ENCODE measurements at places on chromosomes 6 and 20. TPM values are rescaled to one million over a fixed set of nuclear protein-coding genes. Genes with fewer than 3 reads are reported as not detected.

- peak; percentile 23 for DNase-seq
These were observed 126.1 kb upstream of the RPS6KA2 start for GRCh38 chr6:166752928-166753721.

- DNase-seq = peak; percentile 9
These were observed 54.8 kb upstream of the MBOAT1 start for GRCh38 chr6:20266851-20267608.

- DNase-seq = peak; percentile 71
These were observed 99.3 kb upstream of the MRPS10 start for GRCh38 chr6:42316981-42317380.

DNA sequence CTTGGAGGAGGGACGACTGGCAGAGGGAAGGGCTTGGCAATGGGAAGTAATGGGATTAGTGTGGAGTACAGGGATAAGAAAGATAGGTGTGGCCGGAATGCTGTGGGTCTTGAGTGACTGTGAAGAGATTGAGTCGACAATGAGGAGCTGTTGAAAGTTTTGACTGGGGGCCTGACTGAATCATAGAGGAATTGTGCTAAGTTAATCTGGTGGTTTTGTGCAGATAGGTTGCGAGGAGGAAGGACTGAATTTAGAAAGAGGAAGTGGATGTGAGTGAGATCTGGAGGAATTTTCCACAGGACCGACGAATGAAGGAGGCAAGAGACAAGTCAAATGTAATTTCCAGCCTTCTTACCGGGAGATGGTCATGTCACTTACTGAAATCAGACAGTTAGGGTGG is 143.9 kb upstream of the RALGAPA2 start:
- no peak for DNase-seq

DNA sequence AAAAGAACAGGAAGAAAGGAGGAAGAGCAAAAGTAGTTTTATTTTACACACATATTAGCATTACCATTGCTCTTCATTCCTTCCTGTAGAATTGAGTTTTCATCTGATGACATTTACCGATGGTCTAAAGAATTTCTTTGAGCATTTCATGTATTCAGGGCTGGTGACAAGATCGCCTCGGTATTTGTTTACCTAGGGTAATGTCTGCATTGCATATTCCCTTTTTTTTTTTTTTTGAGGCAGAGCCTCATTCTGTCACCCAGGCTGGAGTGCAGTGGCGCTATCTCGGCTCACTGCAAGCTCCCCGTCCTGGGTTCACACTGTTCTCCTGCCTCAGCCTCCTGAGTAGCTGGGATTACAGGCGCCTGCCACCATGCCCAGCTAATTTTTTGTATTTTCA is 19.3 kb downstream of the RAB22A start:
- DNase-seq = peak; percentile 6

The PXDC1 gene
- 52.7 TPM for total RNA-seq

GRCh38 chr6:5559651-5560050 is 298.3 kb downstream of the FARS2 start:
- no peak for DNase-seq

DNA sequence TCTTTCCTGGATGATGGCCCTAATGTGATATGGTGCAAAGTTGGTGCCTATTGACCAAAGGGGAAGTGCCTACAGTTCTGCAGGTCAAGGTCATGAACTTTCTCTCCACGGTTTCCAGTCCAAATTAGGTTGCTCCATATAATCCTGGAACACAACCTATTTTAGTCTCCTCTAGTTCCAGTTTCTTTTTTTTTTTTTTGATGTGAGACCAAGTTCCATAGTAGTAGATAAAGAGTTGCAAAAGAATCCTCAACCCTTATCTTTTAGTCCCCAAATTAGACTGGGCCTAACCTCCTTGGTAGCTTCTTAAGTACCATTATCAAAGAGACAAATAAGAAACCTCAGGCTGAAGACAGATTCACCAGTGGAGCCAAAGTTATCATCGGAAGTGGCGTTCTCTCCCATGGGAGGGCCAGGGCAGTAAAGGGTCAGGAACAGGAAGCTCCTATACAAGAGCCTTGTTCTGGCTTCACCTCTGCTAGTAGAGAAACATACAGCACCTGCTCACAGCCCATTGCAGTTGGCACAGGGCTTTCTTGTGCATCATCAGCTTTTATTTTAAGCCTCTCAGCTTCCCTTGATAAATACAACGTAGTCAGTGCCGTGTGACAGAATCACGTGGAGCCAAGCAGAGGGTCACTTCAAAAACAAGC is 132.2 kb upstream of the RREB1 start:
- DNase-seq = no peak

DNA sequence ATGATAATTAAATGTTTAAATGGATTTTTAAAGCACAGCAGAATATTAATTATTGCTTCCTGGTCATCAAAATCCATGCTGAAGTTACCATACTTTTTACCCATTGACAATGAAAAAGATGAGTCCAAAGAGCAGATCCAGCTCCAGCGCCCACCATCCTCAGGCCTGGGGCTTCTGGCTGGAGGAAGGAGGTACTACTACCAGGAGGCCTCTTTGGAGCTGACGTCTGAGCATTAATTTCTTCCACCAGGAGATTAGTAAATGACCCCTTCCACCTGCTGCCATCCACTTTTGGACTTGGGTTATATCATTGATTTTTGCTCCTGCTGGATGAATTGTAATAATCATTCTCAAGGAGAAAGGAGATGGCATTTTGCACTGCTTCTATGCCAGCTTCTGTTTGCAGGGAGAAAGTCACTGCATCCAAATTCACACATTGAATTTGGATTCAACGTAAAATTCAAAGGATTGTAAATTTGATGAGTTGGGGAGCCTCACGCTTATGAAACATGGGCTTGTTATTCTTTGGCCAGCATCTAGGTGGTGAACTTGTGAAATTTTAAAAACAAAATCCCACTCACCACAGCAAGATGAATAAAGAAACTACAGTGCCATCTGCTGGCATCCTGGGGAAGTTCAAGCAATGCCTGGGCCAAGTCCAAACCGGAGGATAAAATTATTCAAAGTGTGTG is 121.8 kb downstream of the SASH1 start:
- DNase-seq = peak; percentile 59

The ANGPT4 gene
- total RNA-seq = under 0.01 TPM

The NKAIN4 gene
- not detected for total RNA-seq

- DNase-seq = no peak
These were observed 358.3 kb upstream of the SULF2 start for GRCh38 chr20:48143435-48144081.

The ZNF311 gene
- total RNA-seq = 3.6 TPM

The FOXA2 gene
- total RNA-seq = not detected

GRCh38 chr6:107823047-107823557 is 1.0 kb downstream of the SCML4 start:
- DNase-seq = no peak

DNA sequence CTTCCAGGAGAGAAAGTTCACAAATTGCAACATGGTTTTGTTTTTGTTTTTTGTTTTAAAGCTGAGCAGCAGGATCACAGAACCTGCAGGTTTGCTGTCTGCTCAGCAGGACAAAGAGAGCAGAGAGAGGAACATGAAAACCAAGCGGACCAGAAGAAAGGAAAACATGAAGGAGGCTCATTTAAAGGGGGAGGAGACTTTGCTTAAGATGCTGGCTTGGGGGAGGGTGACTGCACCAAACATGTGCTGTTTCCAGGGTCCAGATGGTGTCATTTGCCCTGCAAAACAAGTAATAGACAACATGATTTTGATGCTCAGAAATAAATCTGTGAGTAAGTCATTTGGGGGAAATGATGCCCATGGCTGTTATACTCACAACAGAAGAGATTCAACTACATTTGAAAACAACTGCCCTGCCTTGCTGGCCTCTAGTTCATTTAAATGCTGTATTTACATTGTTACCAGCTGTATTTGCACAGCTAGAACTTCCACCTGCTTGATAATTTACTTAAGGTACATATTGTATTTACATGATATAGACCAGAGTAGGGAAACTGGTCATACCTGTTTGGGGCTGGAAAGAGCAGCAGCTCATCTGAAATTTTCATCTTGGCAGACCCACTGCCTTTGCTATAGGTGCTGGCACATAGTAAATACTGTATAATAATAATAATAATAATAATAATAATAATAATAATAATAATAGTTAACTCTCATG is 32.2 kb upstream of the CHD6 start:
- no peak for DNase-seq

The SMLR1 gene
- total RNA-seq = not detected

DNA sequence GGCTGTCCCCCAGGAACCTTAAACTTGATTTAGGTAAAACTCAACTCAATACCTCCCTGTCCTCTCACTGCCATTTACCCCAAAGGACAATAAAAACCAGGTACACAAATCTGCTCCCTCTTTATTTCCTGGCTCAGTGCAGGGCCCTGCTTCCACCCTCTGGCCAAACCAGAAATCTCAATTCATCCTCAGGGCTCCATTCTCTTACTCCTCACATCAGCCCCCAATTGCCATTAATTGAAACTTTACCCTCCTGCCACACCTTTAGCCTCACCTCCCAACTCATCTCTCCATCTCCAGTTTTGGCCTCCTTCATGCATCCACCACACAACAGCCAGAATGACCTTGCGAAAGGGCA is 10.5 kb downstream of the ZBTB2 start:
- DNase-seq = no peak

The SLC22A3 gene
- total RNA-seq = 0.26 TPM

GRCh38 chr6:73542891-73543290 is 22.1 kb upstream of the EEF1A1 start:
- no peak for DNase-seq

- DNase-seq = no peak
These were observed 2.6 kb upstream of the IYD start for GRCh38 chr6:150366118-150366778.

DNA sequence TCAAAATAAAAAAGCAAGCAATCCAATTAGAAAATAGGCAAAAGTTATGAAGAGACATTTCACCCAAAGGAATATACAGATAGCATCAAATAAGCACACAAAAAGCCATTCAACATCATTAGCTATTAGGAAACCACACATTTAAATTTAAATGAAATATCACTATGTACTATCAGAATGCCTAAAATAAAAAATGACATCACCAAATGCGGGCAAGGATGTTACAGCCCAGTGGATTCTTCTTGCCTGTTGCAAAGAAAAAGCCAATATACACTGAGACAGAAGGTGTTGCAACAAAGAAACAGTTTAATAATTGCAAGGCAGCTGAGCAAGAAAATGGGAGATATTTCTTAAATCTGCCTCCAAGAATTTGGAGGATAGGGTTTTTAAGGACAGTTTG is 31.0 kb upstream of the MBOAT1 start:
- no peak for DNase-seq

DNA sequence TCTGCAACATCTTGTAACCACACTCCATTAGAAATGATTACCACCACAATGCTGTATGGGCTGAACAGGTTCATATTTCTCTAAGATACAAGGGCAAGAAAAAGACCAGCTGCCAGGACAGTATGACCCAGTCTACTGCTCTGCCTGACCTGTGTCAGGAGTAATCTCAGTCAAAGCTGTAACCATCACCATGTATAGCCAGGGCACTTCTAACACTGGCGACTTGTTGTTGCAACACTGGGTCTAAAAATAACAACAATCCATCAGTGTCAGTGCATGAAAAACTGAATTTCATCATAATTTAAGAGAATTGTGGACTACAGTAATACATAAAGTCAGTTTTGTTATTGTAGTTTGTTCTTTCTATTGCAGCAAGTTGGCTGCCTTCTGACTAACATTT is 738.6 kb upstream of the ADGRB3 start:
- DNase-seq = peak; percentile 6

The SSTR4 gene
- not detected for total RNA-seq

DNA sequence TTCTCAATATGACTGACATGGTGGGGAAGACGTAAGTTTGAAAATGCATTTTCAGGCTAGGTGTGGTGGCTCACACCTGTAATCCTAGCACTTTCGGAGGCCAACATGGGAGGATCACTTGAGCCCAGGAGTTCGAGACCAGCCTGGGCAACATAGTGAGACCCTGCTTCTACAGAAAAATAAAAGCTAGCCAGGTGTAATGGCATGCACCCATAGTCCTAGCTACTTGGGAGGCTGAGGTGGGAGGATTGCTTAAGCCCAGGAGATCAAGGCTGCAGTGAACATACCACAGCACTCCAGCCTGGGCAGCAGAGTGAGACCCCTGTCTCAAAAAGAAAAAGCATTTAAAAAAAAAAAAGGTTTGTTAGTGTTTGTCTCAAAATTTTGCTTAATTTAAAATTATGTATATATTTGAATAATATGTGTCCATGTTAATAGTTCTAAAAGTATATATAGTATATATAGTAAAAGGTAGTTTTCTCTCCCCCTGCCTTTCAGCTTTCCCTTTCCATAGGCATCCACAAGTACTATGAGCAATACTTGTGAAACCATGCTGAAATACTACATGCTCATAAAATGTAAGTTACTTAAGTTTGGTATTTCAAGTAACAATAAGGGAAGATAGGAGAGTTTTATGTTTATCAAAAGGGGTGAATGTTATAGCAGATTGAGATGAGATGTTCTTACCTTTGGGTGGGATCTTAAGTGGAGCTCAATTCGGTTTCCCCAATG is 15.1 kb downstream of the PTPRA start:
- peak; percentile 18 for DNase-seq

- DNase-seq = peak; percentile 42
These were observed 41.6 kb upstream of the FOXP4 start for GRCh38 chr6:41504466-41505121.

DNA sequence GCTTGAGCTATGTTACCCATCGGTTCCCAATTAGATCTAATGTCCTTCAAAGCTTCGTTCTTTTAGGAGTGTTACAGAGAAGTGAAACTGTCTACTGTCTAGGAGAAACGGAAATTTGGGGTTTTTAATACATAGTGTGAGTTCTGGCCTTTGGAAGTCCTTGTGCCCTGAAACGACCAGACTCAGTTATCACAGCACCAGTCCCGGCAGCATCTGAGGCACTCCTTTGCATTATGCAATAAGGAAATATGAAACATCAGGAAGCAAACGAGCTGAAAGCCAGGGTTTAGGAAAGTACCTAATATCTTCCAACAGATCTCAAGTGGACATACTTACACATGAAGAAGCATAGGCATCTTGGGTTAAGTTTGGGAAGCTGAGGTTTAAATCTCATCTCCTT is 61.8 kb upstream of the ADGRF1 start:
- no peak for DNase-seq

DNA sequence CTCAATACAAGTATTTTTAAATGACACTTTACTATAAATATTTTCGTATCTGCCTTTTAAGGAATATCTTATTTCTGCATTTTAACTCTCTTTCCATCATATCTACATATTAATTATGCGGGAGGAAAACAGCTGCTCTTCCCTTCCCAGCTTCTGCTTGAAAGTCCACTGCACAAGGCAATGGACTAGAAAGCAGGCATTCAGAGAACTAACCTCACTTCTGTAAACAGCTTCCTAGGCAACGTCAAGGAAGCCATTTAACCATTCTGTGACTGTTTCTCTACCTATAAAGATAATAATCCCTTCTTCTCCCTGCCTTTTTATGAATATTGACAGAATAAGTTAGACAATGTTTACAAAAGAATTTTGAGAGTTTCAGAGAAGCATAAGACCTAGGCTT is 319.4 kb downstream of the BTBD9 start:
- no peak for DNase-seq

The NCOA7 gene
- total RNA-seq = 49.9 TPM

The FAM217A gene
- not detected for total RNA-seq

GRCh38 chr6:150624191-150624590 is 24.5 kb downstream of the PLEKHG1 start:
- DNase-seq = no peak

- DNase-seq = peak; percentile 94
These were observed 499.3 kb downstream of the CDKAL1 start for GRCh38 chr6:21033575-21034026.

GRCh38 chr6:79868098-79868722 is 79.1 kb downstream of the ELOVL4 start:
- peak; percentile 59 for DNase-seq

The AGER gene
- total RNA-seq = 0.50 TPM

The DAAM2 gene
- total RNA-seq = 25.9 TPM
